ENCODE measurements at places on chromosomes 1 and 21.

DNA sequence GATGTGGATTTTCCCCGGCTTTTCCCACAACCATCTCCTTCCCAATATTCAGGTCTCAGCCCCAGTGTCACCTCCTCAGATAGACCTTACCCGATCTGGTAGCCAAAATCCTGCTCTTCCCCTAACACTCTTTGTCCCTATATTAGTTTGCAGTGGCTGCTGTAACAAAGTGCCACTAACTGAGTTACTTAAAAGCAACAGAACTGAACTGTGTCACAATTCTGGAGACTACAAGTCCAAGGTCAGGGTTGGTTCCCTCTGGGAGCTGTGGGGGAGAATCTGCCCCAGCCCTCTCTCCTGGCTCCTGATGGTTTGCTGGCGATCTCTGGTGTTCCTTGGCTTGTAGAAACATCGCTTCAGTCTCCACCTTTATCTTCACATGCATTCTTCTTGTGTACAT, 64.0 kb downstream of the NENF start:
- no peak for DNase-seq

DNA sequence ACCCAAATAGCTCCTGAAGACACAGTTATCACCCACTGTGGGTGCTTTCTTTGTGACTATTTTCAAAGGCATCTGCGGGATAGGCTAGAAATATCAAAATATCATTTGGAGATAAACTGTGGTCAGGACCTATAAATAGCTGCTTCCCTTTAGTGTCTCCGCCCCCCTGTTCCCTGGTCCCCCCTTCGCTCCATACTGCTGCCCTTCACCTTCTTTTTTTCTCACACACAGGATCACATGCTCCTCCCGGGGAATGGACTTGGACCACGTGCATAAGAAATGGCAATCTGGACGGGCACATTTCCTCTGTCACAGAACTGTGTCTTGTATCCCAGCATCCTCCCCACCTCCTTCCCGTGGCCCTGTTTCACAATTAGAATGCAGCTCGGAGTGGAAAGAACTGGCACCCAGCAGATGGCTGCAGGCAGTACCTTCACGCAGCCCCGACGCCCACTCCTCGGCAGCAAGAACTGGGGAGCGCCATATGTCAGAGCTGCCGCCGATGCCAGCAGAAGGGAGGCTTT, 68.8 kb upstream of the SSX2IP start:
- no peak for DNase-seq

DNA sequence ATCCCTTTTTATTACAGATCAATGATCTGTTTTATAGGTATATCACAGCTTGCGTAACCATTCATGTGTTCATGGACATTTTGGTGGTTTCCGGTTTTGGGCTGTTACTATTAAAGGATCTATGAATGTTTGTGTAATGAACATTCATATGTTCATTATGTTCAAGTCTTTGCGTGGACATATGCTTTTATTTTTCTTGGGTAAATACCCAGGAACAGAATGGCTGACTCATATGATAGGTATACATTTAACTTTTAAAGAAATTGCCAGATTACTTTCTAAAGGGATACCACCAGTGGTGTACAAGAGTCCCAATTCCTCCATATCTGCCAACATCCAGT, 73.7 kb downstream of the SPATA46 start:
- DNase-seq = no peak

DNA sequence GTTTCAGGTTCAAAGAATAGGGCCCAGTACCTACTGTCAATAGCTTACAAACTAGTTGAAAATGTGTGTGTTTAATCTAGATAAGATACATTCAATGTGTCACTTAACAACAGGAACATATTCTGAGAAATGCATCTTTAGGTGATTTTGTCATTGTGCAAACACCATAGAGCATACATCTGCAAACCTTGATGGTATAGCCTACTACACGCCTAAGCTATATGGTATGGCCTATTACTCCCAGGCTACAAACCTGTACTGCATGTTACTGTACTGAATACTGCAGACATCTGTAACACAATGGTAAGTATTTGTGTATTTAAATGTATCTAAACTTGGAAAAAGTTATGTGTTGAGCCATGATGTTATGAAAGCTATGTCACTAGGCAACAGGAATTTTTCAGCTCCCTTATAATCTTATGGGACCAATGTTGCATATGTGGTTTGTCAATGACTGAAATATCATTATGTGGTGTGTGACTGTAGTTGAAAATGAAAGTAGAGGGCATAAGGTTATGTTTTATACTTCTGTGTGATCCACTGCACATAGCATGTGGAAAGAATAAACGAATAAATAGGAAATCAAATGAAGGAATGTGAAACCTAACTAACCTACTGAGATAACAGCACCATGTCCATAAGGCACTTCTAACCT, 129.0 kb upstream of the CAMK1G start:
- DNase-seq = no peak

- DNase-seq = no peak
Measured at GRCh38 chr1:219215477-219215876, 41.8 kb downstream of the LYPLAL1 start.

- DNase-seq = no peak
Measured at GRCh38 chr1:52193985-52194384, 52.1 kb downstream of the ZFYVE9 start.
